ENCODE measurements at places on chromosomes 16 and 17.

DNA sequence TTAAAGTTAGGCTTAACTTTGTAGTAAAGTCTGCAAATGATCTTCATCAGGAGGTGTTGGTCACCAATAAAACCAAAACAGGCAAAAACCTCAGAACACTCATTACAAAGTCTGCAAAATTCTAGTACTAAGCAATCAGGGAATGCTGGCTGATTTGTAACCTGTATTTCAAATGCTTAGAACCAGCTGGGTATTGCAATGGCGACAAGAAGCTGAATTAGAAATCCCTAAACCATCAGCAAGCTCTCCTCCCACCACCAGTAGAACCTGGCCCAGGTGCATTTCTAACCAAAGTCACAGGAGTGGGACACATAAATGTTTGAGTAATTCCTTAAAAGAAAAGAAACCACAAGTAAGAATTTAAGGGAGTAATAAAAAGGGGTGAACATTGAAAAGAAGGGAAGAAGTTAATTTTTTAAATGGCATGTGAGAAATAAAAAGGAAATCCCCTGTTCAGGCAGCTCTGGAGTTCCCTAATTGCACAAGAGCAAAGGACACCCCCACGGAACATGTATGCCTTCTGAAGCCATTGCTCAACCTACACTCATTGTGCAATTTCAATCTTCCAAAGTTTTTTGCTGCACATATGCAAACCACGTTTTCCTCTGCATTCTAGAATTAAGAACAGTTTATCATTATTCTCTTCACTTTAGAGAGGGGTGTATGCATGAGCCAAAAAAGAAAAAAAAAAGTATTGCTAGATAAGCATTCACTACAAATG, 102.9 kb downstream of the HIC1 start:
- DNase-seq, result no peak

DNA sequence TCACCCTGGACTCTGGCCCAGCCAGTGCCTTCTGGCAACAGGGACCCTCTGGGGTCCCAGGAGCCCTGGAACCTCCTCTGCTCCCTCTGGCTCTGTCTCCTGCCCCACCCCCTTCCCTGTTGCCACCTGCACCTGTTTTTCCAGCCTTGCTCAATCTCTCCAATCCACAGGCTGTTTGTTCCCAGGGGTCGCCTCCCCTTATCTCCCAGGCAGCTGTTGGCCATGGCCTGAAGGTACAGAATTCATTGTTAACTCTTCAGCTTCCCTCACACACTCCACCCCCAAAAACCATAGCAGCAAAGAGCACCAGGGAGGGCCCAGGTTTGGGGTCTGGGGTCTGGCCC, 39.3 kb upstream of the TOB1 start:
- no peak for DNase-seq

DNA sequence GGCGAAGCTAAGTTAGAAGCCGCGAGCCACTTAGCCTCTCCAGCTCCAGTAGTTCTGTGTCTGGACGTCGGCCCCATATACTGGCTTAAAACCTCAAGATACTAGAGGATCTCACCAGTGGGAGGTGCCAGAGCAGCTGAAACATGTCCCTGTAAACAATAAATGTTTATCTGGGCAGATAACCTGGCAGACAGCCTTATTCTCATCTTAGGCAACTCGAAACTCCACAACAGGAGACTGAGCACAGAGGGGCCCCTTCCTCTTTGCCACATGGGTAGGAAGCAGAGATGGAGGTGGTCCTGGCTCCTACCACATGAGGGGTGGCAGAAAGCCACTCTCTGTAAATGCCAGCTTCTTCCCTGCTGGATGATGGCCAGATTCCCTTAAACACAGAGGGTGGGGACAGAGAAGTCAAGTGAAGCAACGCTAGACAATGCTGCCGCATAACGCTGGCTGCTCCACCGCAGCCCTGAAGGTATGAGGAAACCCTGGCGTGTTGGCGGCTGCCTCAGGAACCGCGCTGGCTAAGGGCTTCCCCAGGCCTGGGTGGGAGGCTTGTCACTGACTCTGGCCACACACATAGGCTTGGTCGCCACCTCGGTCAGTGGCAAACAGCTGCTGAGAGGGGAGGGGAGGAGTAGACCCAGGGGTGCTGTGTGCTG, 67.9 kb downstream of the HIC1 start:
- DNase-seq, result no peak

DNA sequence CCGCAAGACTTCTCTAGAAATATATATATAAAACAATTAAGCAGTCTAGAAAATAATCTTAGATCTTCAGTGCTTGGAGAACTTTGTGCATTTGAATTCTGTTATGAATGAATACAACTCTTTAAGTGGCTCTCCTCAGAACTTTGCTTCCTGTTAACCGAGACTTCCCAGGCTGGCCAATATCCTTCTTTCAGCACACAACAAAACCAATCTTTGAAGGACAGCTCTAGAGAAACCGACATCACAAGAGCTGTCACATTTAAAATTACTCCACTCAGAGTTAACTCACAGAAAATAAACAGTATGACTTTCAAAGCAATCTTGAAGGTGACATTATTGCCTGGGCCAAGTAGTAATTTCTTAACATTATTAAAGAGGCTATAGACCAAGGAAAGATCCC, 49.7 kb upstream of the ITGA2B start:
- no peak for DNase-seq

DNA sequence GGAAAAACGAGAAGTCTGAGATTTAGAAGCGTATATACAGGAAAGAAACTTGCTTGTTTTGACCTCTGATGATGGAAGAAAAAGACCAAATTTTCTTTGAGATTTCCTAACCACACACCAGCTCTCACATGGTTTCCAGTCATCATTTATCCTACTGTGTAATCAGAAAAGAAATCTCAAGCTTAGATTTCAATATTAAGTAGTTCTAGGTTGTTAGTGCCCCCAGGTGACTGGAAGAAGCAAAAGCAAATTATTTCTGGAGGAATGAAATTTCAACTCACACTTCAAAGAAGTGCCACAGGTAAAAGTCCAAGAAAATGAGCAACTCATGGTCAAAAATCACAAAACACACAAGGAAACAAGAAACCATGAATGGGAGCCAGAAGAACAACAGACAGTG, 51.8 kb upstream of the KDM6B start:
- DNase-seq, result no peak

GRCh38 chr16:27954191-27954590, 109.3 kb downstream of the GSG1L start:
- DNase-seq, result no peak

DNA sequence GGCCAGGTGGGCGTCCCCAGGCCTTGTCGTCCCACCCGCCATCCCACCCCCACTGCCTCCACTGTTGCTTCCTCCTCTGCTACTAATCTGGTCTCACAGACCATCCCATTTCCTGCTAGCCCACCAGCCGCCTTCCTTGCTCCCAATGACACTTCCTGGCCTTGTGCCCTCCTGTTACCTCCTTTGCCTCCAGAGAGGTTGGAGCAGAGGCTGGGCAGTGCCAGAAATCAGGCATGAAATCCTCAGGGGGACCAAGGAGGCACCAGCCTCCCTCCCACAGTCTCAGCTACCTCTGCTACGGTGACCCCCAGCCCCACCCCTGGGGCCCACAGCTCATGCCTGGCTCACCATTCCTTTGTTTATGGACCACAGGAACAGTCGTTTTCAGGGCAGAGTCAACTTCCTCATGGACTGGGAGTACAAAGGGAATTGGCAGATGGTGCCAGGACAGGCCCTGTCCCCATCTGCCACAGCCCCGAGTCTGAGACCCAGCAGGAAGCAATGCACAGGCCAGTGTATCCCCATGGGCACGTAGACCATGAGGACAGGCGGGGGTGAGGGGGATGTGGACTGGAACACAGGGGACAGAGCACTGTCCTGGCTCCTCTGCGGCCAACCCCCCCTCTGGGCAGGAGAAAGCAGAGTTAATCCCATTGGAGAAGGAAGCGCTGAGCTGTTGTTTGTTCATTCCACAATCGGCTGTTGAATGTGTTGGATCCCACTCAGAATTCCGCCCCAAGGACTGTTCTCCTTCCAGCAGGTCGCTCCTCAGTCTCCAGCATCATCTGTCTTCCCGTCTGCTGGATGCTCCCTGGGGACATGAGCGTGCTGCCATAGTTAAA, 2.2 kb upstream of the CDH5 start:
- DNase-seq, result no peak

GRCh38 chr17:66255112-66255511, 25.9 kb upstream of the APOH start:
- DNase-seq, result no peak

DNA sequence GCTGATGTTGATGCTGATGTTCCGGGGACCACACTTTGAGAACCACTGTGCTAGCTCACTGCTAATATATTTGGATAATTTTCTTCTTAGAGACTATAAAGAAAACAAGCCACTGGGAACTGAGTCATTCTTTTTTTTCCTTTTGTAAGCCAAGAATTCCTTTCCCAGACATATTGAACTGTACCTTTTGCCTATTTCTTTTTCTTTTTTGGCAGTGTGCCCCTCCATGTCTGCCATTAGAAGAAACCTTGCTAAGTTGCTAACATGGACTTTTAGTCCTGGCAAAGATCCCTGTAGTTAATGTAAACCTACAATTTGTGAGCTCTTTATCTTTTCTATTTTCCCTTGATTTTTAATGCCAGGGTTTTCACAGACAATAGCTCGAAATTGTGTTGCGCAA, 17.3 kb upstream of the ERCC4 start:
- DNase-seq, result no peak

- DNase-seq, result no peak
Observed at GRCh38 chr17:9408868-9409829, 166.5 kb downstream of the STX8 start.

GRCh38 chr16:73390936-73391335, 343.0 kb upstream of the ZFHX3 start:
- DNase-seq, result no peak

GRCh38 chr17:64449545-64449944, 630 bp downstream of the MILR1 start:
- no peak for DNase-seq

All from stimulated activated CD4-positive, alpha-beta T cell treated with anti-CD3 and anti-CD28 coated beads, Interleukin-1b, Interleukin-23, amount 100 ng/mL, for 4 hours (primary cell).